ENCODE measurements at places on chromosomes 3 and 15. TPM values are rescaled to one million over a fixed set of nuclear protein-coding genes. Genes with fewer than 3 reads are reported as not detected.

The IL5RA gene
- polyA plus RNA-seq, result 0.10 TPM

The DNAJB11 gene
- polyA plus RNA-seq, result 108 TPM

The DAZL gene
- polyA plus RNA-seq, result 0.20 TPM

The EHD4 gene
- 0.09 TPM for polyA plus RNA-seq

The UBL7 gene
- polyA plus RNA-seq, result 66.1 TPM

The CDAN1 gene
- polyA plus RNA-seq, result 14.4 TPM

The TGM5 gene
- not detected for polyA plus RNA-seq

The CCDC13 gene
- 6.5 TPM for polyA plus RNA-seq

The EIF5A2 gene
- 0.36 TPM for polyA plus RNA-seq

The PRICKLE2 gene
- polyA plus RNA-seq, result 8.7 TPM

The CHRNA7 gene
- 3.1 TPM for polyA plus RNA-seq

The MEGF11 gene
- polyA plus RNA-seq, result 0.18 TPM

The CTDSPL2 gene
- 78.1 TPM for polyA plus RNA-seq

The PLA2G4E gene
- polyA plus RNA-seq, result not detected

The SLC2A2 gene
- not detected for polyA plus RNA-seq
